ENCODE measurements at places on chromosomes 2 and 18.

DNA sequence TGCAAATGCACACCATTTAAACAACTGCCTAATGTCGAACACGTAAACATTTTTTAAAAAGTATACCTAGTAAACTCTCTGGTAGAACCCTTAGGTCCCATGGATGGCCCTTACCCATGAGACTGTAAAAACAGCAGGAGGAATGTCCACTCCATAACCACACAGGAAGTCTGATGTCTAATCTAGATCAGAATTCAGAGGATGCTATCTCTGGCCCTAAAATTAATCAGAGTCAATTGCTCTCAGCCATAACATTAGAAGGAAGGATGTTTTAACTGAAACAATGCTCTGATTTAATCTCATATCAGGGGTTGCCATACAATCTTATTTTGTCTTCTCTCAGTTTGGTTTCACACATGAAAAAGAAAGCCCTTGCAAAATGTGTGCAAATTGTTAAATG lies 416.3 kb upstream of the PIK3C3 start:
- no peak for DNase-seq

DNA sequence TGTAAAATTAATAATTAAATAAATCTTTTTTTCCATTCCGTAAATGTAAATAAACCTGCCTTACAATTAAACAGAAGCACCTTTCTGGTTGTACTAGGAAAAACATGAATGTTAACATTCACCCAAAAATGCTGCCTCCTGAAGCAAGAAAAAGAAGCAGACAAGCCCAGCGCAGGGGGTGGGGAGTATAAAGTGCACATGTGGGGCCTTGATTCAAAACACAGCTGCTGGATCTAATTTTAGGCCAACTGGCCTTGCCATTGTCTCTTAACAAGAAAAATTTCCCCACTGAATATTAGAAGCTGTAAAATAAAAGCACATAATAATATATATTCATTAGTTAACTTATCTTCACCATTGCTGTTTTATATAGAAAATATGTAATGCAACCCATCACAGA lies 28.3 kb downstream of the TCF4 start:
- DNase-seq: no peak

DNA sequence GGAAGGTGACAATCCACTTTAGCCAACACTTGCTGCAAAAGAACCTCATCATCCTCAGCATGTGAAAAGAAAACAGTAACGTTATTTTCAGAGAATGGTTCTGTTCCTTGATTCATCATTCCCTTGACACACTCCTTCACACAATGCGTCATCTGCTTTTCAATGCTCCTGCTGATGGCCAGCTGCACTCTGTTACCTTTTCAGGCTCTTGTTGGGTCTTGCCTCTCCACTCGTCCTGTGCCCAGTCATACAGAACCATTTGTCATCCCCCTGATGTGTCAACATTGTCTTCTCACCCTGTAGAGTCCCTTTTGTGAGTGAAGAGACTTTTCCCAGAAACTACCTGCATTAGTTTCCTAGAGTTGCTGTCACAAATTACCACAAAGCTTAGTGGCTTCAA lies 12.2 kb upstream of the DTNA start:
- no peak for DNase-seq

DNA sequence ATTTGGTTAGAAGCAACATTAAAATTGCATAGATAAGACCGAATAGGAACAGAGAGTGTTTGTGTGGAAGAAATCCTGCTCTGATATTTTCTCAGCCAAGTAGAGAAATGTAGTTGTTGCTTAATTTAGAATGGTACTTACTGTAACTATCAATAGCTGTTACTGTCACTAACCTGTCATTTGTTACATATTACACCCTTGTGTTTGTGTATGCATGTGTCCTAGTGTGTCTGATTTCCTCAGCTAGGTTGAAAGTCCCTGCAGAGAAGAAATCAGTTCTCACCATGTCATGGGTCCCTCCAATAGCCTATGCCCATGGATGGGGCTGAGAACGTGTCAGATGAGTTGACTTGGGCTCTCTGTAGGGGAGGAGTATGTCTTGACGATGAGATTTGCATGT lies 94.4 kb downstream of the SPTBN1 start:
- DNase-seq: no peak

GRCh38 chr2:215797676-215798075 lies 215.7 kb downstream of the MREG start:
- DNase-seq: no peak

GRCh38 chr18:58194028-58194427 lies 150.0 kb downstream of the NEDD4L start:
- DNase-seq: no peak

DNA sequence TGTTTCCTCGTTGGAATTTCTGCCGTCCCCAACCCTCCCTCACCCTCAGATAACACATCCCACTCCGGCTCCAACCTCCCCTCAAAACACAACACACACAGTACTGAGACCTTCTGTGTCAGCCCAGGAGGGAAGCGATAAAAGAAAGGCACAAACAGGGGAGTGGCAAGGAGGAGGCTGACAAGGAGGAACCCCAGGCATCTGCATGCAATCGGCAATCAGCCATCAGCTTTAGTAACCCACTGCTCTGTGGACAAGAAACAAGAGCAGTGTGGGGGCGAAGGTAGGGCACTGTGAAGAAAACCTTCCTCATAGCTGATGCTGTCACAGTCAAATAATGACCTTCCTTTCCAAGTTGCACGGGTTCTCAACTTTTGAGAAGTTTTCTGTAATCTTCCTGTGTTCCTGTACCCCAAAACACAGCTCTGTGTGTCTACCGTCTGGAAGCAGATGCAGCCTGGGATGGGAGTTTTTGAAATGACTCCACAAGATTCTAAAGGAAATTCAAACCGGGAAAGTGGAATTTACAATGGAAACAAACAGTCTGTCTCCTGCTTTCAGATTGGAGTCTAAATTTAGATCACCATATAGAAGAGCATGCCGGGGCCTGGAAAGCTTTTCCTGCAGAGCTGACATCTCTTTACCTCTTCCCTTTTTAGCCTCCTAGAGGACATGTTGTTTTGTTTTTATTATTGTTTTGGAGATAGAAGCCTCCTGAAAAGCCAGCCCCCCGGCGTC lies 16.4 kb upstream of the LPIN2 start:
- DNase-seq: no peak

- no peak for DNase-seq
Measured at GRCh38 chr2:28750316-28751251, 1.0 kb upstream of the PPP1CB start.

DNA sequence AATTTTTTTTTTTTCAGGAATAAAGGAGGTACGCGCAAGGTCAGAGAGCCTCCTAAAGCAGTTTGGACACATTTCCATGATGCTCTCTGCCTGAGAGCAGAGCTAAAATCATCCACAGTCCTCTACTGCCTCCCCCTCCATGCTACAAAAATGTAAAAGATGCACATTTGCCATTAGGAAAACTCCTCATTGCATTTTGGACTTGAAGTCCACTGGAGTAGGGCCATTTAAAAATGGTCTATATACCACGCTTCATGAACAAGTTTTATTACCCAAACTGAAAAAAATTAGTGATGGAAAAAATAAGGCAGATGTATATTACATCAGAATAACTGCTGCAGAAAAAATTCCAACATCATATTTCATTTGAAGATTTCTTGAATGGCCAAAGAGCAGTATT lies 256.0 kb downstream of the AFF3 start:
- DNase-seq: no peak

DNA sequence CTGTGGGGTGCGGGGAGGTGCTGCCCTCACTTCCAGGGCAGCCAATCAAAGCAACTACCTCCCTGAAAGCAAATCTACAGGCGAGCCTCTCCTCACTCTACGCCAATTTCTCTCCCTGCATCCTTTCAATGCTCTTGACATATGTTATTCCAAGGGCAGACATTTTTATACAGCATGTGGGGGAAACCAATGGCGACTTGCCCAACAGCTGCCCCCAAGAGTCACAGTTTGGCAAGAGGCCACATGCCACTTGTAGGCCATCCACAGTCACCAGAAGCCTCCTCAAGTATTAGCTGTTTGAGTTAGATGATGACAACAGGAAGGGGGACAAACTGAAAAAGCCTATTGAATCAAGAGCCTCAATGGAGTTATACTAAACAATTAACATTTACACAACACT lies 114.6 kb downstream of the MYO5B start:
- no peak for DNase-seq

- no peak for DNase-seq
Measured at GRCh38 chr18:33210575-33211189, 229.8 kb downstream of the CCDC178 start.

- no peak for DNase-seq
Measured at GRCh38 chr2:8542381-8543059, 139.3 kb upstream of the ID2 start.

- no peak for DNase-seq
Measured at GRCh38 chr2:149630445-149630844, 42.9 kb upstream of the MMADHC start.

DNA sequence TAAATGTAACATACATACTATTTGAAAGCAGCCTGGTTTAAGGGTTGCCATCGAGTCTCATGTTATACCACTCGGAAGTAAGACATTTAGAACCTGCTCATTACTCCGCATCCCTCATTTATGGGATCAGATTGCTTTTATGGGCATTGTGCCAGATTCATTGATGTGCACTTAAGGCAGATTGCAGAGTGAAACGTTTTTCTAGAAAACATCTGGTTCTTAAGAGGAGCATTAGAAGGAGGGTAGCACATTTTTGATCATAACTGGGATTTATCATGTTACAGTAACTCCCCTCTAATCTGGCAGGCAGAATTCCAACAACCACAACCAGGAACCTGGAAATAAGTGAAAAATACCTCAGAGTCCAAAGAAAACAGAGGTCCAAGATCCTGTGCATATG lies 74.2 kb upstream of the GALNT3 start:
- DNase-seq: no peak

- no peak for DNase-seq
Measured at GRCh38 chr2:28567061-28567471, 71.2 kb downstream of the PLB1 start.

DNA sequence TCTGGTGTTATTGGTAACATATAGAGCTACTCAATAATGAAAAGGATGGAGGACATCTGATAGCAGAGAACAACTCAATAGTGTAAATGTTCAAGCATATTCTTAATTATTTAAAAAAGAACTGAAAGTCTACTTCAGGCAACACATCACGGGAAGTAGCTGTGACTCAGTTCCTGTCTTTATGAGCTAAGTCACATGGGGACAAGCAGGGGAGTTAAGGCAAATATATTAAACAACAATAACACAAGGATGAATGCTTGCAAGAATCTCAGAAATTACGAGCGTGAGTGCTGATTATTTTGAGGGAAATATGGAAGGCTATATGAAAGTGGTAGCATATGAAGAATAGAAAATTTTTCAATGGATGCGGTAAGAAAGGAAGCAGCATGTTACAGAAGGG lies 4.0 kb upstream of the HNMT start:
- DNase-seq: no peak

GRCh38 chr18:68417826-68418225 lies 297.1 kb downstream of the TMX3 start:
- DNase-seq: no peak

- no peak for DNase-seq
Measured at GRCh38 chr2:23028106-23028505, 356.9 kb upstream of the KLHL29 start.

- DNase-seq: no peak
Measured at GRCh38 chr18:23291456-23292205, 156.3 kb downstream of the CABLES1 start.

GRCh38 chr2:25817630-25818029 lies 60.7 kb downstream of the ASXL2 start:
- no peak for DNase-seq

DNA sequence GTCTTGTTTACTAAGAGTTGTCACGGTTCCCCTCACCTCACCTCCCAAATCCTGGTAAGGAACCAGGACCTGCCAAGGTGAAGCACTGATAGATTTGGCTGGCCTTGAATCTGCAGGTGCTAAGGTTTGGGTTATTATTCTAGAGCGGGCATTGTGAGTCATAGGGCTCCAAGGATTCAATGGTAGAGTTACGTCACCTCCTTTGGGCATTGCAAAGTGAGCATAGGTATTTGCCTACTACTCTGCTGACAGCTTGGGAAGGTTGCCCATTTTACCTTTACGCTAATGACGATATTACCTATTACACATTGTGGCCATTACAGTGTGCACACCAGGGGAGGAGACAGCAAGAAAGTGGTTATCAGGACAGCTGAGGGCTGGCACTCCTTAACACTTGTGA lies 59.3 kb downstream of the SETBP1 start:
- no peak for DNase-seq

DNA sequence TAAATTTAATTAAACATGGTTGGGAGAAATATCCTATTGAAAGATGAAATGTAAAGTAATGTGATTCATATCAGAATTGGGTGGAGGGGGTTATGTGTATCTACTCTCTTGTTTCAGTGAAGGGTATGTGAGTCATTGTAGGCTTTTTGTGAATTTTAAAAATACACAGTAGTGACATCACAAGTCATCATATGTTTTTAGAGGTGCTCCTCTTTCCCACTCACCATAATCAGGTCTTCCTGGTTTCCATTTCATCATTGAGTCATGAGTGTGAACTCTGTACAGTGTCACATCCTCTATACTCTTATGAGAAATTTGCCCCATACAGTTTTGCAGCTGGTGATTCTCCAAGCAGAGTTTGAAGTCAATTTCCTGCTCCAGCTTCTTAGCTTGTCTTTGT lies 18.8 kb downstream of the FSIP2 start:
- DNase-seq: no peak

DNA sequence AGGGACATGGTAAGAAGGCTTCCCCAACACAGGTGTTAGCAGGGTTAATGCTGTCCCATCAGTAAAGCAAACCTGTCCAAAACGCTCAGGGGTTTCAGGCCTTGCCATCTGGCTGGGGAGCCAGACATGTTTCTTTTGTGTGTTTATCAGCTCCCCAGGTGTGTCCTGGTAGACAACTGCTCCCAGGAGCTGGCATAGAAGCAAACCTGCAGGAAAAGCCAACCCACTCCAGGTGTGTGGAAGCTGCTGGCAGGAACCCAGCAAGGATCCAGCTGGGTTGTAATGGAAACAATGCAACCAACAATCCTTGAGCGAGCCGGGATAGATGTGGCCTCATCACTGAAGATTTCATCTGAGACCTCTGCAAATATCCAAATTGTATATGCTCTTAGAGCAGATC lies 123.1 kb downstream of the RAB3GAP1 start:
- DNase-seq: no peak

DNA sequence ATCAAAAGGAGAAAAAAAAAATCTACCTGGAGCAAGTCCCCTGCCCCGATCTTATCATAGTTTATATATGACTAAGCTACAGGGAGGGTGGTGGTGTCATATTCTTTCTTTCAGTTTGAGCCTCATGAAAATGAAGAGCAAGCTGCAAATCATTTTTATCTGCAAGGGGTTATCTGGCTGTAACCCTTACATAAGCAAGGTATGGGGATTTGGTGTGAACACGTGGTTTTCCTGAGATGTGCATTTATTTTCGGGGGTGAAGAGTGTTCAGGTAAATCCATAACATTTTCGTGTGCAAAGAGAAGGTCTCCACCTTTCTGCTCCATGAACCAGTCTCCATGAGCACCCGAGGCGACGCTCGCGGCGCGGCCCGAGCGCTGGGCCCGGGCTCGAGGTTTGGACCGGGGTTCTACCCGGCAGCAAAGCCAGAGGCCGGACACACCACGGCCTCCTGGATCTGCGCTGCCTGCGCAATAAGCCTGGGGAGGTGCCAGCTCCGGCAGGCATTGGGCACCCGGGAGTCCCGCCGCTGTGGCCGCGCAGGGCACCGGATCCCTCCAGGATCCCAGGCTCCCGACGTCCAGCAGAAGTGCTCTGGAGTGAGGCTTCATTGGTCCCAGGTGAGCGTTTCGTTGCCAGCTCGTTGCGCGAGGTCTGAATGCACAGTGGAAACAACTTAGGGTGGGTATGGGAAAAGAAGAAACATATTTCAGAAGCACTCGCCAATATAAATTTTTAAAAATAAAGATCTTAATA lies 36.1 kb upstream of the GPD2 start:
- DNase-seq: peak; percentile 47

GRCh38 chr18:50704357-50704940 lies 115.4 kb downstream of the MRO start:
- DNase-seq: no peak

Data from cortex of kidney (tissue), 1 donor.